ENCODE measurements at places on chromosomes 11 and 22.

DNA sequence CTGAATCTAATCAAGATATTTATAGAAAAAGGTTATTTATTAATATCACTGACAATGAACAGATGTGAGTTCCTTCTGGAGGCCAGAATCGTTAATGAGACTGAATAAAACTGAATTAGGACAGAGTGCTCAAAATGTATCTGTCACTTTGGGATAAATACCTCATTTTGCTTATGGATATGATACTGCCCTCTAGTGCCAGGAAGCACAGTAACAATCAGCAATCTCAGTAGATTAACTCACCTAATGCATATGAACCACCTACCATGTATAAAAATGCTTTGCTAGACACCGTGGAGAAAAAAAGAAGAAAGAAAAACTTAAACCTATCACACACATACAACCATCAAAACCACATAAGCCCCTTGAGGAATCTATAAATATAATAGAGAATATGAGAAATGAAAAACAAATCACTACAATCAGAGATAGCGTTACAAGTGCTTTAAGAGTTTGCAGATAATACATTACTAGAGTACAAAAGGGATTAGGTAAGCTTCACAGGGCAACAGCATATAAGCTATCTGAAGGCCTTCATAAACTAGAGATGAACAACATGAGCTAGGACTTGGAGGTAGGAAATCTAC lies 117.4 kb downstream of the SGSM3 start:
- DNase-seq: no peak

- no peak for DNase-seq
Observed at GRCh38 chr22:25746012-25746373, 4.0 kb downstream of the MYO18B start.

GRCh38 chr11:11724994-11725393 lies 103.2 kb upstream of the GALNT18 start:
- no peak for DNase-seq

DNA sequence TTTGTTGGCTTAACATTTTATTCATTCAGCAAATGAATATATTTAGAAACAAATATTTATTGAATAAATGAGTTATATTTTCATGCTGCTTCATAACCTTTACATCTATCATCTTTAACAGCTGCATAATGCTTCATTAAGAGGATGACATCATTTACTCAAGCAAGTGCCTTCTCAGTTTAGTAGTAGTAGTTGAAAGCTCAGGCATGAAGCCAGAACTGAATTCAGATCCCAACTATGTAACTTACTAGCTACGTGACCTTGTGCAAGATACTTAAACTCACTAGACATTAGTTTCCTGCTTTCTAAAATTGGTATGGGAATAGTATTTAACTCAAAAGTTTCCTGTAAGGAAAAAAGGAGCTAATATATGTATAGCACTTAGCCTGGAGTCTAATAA lies 90.3 kb downstream of the TMPRSS5 start:
- DNase-seq: no peak

DNA sequence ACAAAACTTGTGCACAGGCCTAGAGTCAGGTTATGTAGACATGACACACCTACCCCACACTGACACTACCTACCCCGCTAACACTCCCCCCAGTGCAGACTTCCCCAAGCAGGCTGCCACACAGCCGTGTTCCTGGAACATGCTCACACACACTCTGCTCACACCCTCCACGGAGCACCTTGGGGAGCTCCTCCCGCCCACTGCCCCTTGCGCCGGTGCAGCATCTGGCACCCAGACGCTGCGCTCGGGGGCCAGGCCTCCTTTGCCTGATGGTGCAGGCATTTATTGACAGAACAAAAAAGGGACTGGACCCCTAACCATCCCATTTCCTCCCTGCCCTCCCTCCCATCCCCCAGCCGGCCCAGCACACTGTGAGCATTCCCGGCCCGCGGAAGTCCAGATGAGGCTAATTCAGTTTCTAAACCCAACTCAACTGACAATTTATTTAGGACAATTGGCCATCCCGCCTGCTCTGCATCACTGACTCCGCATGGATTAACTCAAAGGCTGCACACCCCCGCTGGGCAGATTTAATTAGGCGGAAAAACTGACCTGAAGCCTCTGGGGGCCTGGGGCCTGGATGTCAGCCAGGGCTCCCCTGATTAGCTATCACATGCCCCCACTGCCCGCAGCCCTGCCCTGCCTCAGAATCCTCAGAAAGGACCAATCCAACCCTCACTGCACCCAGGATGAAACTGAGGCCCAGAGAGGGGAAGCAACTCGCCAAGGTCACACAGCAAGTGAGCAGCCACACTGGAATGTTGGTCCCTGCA lies 30.1 kb downstream of the KCNC1 start:
- no peak for DNase-seq

DNA sequence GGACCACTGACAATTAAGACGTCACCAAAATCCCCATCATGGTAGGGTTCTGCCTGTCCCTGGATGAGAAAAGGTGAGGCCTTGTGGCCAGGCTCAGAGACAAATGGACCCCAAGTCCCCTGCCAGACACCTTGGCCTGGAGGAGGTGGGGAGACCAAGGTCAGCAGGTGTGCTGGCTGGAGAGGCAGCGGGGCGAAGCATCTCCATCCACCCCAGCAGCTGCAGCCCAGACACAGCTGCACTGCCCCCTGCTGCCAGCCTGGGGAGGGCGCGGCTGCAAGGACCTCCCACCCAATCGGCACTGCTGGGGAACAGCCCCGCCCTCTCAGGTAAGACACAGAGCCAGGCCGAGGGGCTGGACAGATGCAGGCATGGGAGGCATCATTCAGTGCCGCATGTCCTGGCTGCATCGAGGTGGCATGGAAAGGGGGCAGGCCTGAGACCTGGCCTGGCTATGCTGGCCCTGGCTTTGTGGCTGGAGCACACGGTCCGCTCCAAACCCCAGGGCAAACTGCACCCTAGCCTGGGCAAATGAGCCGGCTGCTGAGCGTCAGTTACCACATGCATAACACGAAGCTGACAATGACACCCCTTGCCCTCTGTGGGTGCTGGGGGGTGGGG lies 12.2 kb upstream of the MFNG start:
- no peak for DNase-seq

DNA sequence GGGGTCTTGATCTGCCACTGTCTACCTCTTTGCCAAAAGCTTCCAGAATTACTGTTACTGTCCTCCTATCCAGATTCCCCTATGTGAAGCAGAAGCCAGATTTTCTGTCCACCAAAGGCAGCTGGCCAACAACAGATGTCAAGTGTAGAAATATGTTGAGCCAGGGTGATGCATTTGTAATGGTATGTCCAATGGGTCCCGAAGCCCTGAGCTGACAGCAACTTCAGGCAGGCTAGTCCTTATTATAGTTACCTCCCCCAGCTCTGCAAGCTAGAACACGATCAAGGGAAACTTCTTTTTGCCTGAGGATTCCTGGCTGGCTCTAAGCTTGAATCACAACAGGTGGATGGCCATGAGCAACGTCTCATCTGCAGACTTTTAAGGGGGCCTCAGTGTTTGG lies 10.2 kb downstream of the PAMR1 start:
- no peak for DNase-seq

GRCh38 chr11:2261436-2262230 lies 8.8 kb downstream of the ASCL2 start:
- no peak for DNase-seq

- no peak for DNase-seq
Observed at GRCh38 chr11:69342588-69343330, 48.8 kb downstream of the MYEOV start.

DNA sequence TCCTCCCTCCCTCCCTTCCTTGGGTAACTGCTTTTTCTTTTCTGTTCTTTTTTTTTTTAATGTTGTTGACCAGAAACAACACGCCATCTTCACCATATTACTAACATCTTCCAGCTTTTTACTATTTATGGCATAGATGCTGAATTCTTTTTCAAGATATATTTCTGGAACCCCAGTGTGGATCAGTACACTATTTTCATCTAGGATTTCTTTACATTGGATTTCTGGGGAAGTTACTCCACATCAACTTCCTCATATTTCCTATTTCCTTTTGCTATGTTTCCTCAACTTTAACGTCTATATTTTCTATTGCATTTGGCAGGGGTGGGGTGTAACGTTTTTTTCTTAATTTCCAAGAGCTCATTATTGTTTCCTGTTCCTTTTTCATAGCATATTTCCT lies 7.0 kb downstream of the PGM2L1 start:
- DNase-seq: no peak

- DNase-seq: no peak
Observed at GRCh38 chr11:368414-369335, 624 bp upstream of the B4GALNT4 start.

DNA sequence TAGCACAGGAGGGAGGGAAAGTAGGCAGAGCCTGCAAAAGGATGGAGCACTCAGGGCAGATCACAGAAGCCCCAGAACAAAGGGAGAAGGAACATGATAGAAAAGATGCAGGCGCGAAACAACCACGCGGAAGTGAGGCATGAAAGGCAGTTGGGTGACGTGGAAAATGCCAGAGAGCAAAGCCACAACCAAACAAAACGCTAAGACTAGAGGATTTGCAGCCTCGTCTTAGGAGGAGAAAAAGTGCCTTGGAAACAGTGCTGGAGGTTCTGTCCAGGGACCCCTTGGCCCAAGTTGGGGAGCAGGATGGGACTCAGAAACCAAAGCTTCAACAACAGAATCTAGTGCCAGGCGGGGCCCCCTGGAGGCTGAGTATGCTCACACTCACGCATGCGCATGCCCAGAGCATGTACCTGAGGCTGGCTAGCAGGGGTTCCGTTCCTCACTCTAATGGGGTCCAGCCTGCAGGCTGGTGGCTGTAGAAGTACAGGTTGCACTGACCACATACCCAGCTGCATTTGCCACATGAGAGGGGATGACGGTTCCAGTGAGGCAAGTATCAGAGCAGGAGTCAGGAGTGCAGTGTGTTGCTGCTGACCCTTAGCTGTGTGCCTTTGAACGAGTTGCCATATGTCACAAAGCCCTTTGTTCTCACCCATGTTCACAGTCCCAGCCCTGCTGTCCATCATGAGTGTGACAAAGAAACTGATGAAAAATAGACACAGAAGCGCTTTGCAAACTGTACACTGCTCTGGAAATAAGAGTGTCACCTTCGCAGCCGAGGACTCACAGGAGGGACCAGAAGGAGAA lies 568.6 kb upstream of the CADM1 start:
- no peak for DNase-seq

DNA sequence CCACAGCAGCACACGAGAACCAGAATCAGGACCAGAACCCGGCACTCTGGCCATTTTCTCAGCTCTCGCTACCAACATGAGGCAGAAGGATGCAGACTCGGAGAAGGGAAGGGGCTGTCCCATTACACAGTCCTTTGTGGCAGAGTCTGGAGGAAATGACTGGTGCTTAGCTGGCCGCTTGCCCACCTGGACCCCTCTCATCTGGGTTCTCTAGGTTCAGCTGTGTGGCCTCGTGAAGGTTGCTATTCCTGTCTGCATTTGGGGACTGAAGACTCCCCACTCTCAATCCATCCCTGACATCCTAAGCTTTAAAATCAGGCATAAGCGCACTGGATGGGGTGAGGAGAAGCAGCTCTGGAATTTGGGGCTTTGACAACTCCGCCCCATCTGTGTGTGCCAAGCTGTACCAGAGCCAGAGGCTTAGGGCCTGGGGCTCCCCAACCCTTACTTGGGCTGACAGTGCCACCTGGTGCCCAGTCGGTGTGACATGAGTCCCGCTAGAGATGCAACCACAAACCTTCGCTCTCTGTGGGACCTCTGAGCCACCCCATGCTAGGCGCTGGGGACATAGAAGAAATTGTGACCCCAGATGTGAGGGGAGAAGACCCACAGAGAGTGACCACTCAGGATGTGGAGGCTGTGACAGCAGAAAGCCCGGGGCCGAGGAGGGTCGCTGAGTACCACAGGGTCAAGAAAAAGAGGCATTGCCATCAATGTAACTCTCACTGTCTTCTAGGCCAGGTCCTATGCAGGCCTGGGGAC lies 35.8 kb upstream of the FCHSD2 start:
- peak; percentile 40 for DNase-seq

DNA sequence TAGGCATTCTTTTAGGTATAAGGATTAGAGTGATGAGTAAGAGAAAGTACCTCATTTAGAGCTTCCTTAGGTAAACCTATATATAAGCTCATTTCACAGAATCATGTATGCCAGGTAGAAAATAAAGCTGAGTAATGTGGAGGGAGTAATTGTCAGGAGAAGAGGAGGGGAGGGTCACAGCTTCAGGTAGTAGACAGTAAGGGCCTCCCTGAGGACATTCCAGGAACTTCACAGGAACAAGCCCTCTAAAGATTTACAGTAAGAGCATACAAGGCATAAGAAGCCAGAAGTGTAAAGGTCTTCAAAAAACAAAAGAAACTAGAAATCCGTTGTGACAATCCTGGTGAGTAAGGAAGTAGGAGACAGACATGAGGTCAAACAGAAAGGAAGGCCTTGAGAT lies 57.6 kb downstream of the USP47 start:
- no peak for DNase-seq

- DNase-seq: no peak
Observed at GRCh38 chr11:93939084-93939760, 81.9 kb upstream of the HEPHL1 start.

DNA sequence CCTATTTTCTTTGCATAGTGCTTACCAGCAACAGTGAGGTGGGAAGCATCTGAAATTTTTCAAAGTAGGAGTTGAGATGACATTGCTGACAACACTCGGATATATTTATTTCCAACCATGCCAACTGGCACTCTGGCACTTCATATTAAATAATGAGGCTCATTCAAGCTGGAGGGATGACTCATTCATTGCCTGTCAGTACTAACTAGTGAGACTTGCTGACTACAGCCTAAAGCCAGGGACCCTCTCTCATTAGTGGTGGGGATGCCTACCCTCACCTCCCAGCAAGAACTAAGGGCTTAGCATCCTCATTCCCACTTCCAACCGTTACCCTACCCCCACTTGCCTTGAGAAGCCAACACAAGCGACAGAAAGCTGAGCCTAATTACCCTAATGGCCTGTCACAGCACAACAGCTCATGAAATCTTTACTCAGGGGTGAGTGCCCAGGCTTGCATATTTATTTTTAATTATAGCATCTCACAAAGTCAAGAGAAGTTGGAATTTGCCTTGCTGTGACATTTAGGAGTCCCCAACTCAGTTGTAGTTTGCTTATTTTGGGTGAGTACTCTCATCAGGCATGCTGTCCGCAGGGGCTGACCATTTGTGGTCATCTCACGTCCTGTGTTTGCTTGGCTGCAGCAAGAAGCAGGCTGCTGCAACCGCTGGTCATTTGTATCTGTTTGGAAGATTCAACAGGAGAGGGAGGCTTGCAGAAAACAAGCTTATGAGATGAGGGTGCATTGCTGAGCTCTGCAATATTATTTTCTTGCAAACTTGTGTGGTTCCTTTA lies 181.6 kb upstream of the POU2AF2 start:
- DNase-seq: no peak

- no peak for DNase-seq
Observed at GRCh38 chr11:46455834-46456233, 64.3 kb upstream of the CHRM4 start.

DNA sequence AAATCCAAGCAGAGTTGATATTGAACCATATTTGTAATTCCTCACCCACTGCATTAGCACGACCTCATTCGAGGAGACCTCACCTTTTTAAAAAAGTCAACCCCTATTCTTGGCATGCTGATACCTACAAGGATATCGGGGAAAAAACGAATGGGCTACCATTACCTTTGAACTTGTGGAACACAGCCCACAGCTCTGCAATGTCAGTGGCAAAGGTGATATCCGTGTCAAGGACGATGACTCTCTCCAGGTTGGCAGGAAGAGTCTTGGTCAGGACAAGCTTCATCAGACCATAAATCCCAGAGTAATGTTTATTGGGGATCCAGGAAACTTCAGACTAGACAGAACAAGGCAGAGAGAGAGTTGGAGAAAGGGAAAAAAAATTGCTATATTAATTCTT lies 355.6 kb downstream of the LARGE1 start:
- DNase-seq: no peak

All from right renal cortex interstitium (tissue), 3 donors.